Ascending aorta (tissue), 2 donors: ENCODE measurements at places on chromosomes 4 and X.

- no peak for DNase-seq
Measured at GRCh38 chrX:12967711-12968465, 7.0 kb upstream of the TMSB4X start.

DNA sequence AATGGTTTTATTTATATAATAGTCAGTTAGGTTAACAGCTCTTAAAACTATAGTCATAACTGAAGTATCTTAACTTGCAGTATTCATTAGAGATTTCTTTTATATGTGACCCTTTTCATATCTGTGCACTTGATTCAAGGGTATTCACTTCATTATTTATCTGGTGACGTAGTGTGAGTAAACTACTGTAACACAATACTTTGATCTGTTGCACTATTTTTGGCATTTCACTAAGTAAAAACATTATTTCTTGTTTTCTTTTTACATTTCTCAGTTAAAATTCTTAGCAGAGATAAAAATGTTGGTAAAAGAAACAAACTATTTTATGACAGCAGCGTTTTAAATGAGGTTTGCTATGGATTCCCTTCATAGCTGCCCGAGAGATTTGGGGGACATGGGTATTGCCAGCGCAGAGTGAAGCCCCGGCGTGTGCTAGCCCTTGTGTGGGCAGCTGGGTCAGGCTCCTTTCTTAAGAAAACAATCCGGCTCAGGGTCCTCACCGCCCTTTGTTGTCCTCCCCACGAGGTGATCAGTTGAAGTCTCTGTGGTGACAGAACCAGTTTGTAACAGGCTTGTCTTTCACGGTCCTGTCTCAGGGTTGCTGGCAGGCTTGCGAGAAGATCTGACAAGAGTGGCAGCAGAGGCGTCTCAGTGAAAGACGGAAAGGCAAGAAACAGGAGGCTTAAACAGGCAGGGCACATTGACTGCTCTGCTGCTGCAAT lies 293.4 kb downstream of the BMPR1B start:
- peak; percentile 63 for DNase-seq

DNA sequence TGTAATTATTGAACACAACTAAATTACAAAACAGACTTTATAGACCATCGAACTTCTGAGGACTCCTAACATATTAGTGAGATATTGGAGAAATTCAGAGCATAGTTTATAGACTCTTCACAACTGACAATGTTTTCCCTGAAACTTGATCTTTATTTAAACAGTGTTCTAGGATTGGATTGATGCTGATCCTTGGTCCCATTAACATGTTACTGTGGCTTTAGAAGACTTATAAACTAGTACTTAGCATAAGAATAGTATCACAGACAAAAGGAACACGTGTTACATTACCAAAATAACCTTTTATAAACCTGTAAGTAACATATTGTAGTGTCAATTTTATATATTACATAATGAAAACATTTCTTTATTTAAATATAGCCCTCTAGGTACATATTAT lies 689.6 kb downstream of the CCSER1 start:
- no peak for DNase-seq

GRCh38 chr4:41458689-41459088 lies 79.3 kb upstream of the LIMCH1 start:
- no peak for DNase-seq

GRCh38 chr4:144715230-144715629 lies 69.3 kb downstream of the HHIP start:
- DNase-seq: no peak

GRCh38 chr4:153661908-153662307 lies 22.2 kb upstream of the TLR2 start:
- DNase-seq: no peak
